ENCODE measurements at places on chromosomes 1 and 21. TPM values are rescaled to one million over a fixed set of nuclear protein-coding genes. Genes with fewer than 3 reads are reported as not detected.

The SIPA1L2 gene
- 16.4 TPM for total RNA-seq

The PATJ gene
- 14.2 TPM for total RNA-seq

The USF1 gene
- total RNA-seq, result 36.2 TPM

The C1QB gene
- total RNA-seq, result not detected

The HFM1 gene
- 0.49 TPM for total RNA-seq

Measured in fibroblast of the aortic adventitia (primary cell).